Iris pigment epithelial cell (primary cell): ENCODE measurements at places on chromosomes 12 and 14.
A peak's percentile ranks its signal among the peaks of the same experiment; 100 is the strongest.

DNA sequence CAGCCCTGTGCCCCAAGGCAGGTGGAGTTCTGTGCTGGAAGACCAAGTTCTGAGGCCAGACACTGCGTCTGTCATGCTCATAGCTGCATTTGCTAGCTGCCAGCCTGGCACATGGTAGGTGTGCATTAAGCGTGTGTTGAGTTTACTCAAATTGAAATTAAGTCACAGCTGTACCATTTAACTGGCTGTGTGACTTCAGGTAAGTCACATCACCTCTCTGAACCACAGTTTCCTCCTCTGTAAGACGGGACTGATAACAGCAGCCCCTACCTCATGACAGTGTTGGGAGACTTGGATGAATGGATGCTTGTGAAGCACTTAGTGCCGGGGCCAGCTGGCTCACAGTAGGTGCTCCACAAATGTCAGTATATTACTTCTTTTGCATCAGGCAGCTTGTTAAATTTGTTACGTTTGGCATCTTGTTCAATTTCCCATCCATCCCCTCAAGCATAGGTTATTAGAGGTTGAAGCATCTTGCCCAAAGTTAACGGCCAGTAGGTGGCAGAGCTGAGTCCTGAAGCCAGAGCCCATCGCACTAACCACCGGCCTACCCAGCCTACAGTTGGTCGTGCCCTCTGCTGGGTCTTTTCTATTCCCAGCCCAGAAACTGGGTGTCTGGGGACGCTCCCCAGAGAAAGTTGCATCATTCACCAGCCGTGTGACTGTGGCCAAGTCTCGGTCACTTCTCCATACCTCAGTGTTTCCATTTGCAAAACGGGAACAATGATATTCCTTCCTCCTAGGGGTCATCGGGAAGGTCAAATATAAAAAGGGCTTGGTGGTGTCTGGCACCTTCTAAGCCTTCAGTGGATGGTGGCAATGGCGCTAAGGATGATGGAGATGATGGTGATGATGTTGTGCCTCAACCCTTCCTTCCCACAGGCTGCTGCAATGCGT lies 4.5 kb downstream of the DAO start:
- DNase-seq, result peak; percentile 27

DNA sequence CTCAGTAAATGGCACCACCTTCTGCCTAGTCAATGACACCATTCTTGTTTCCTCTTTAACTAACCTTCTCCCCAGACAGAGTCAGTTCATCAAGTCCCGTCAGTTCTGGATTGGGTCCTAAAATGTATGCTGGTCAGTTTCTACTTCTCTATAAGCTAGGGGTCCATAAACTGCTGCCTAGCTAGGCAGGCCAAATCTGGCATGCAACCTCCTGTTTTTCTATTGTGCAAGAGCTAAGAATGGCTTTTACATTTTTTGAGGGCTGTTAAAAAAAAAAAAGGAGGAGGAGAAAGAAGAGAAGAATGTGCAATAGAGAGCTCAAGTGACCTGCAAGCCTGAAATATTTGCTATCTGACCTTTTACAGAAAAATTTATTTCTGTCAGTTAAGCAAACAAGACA lies 6.4 kb upstream of the TMED10 start:
- DNase-seq, result peak; percentile 81

- DNase-seq, result peak; percentile 14
Observed at GRCh38 chr12:105487963-105488362, 157.5 kb downstream of the C12orf75 start.

DNA sequence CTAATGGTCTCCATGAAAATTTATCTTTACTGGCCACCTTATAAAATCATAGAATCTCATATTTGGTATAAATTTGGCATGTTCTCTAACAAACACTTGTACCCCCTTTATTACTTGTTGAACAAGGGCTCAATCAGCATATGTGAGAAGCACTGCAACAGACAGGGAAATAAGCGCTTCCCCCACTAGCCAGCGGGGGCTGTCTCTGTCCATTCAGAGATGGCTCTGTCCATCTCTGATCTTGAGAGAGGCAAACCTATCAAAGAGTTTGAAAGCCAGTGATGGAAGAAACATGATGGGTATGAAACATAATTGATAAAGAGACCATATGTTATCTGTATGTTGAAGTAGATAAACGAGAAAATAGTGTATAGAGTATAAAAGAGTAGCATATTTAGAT lies 326.8 kb downstream of the PDZRN4 start:
- no peak for DNase-seq

GRCh38 chr14:28020112-28020511 lies 746.5 kb upstream of the FOXG1 start:
- DNase-seq, result no peak

DNA sequence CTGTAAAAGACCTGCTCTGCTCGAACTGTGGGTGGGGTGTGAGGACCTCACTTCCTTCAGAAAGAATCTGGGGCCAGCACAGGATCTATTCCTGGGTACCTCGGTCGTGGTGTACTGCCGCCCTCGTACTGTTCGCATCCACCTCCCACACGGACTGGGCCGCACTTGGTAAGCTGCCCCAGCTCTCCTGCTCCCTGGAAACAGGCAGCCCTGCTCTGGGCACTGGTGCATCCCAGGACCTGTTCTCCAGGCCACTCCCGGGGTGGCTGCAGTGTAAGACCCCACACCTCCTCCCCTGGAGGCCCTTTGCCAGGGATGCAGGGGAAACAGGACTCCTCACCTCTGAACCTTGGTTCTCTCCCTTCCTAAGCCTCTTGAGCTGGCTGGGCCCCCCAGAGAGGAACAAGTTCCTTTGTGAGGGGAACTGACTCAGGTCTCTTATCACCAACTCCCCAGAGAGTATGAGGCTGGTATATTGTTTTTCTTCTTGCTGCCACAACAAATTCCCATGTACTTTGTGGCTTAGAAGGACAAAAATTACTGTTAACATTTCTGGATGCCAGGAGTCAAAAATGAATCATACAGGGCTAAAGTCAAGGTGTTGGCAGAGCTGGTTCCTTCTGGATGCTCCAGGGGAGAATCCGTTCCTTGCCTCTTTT lies 276.5 kb downstream of the NUAK1 start:
- DNase-seq, result no peak

DNA sequence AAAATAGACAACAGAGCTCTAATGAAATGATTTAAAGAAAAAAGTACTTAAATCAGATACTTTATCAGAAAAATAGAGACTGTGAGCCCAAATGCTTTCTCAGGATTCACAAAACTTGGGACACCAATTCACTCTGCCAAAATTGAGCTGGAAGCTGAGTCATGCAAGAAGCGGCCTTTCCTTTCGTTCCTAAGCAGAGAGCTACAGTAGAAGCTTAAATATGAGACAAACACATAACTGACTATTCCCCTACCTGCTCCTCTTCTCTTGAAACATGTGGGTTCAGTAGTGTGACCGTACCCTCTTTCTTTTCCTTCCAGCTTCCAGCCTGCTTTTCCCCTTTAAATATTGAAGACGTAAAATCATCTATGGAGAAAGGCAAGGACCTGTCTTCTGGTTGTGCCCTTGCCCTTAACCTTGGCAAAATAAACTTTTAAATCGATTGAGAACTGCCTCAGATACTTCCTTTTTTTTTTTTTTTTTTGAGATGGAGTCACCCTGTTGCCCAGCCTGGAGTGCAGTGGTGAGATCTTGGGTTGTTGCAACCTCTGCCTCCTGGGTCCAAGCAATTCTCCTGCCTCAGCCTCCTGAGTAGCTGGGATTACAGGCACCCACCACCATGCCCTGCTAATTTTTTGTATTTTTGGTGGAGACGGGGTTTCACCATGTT lies 4.4 kb upstream of the SDS start:
- DNase-seq, result peak; percentile 61
